ENCODE measurements at places on chromosomes 16 and 17.

GRCh38 chr16:49524216-49524946 lies 150.8 kb downstream of the C16orf78 start:
- no peak for DNase-seq

GRCh38 chr16:57029161-57030160 lies 40.1 kb downstream of the NLRC5 start:
- no peak for DNase-seq

DNA sequence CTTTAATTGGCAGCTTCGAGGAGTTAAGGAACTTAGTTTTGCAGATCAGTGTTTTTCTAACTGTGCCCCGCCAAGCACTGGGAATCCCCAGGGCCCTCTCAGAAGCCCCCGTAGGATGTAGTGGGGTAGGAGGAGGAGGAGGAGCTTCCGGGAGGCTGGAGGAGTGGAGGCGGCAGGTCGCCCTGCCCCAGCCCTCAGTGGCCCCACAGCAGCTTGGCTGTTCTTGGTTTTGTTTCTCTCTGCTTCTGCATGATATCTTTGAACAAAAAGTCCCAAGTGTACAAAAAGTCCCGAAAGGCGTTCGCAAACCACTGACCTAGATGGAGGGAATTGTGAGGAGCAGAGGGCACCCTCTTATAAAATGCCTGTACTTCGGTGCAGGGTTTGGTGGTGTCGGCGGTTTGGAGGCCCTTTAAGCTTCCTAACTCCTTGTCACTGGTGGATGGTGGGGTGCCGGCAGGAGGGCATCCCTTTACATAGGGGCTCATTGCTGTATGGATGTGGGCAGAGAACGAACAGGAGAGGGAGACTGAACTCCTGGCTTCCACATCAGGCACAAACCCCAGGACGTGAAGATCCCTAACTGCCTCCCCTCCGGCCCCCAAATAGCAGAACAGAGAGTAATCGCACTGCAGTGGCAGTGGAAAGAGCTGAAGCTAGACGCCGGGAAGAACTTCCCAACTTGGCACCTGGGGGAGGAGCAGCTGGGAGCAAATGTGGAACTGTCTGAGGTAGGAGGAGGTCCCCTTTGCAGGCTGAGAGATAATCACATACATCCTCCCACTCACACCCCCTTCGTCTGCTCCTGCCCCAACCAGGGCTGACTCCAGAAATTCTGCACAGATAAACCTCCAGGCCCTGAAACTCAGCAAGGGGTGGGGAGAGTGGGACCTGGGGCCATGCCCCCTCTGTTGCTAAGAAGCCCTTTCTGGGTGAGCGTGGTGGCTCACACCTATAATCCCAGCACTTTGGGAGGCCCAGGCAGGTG lies 20.1 kb downstream of the EPOP start:
- no peak for DNase-seq

GRCh38 chr16:7209598-7209997 lies 123.0 kb upstream of the RBFOX1 start:
- DNase-seq: no peak

- no peak for DNase-seq
Measured at GRCh38 chr16:67077871-67078270, 31.9 kb upstream of the PHAF1 start.

DNA sequence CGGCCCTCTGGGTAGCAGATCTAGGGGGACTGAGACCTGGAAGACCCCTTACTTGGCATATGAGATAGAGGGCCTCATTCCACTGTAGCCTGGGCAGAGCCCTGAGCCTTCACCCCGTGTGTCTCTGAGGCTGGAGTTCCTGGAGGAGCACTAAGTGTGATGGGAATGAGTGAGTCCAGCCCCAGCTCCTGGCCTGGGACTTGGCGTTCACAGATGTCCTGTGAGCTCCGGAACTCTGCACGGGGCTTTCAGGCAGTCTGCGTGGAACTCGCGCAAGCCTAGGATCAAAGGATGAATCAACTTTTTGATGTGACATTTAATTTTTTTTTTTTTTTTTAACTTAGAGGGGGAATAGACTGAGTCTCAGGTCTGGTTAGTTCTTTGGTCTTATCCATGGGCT lies 1.8 kb downstream of the NKD1 start:
- no peak for DNase-seq

- no peak for DNase-seq
Measured at GRCh38 chr16:10839279-10839666, 20.7 kb upstream of the TVP23A start.

- no peak for DNase-seq
Measured at GRCh38 chr16:24255456-24256371, at the start of gene CACNG3. Gene CACNG3, plus strand, starts transcription at chr16:24256335. Its CDS starts 420 bp downstream, at chr16:24256755.

- DNase-seq: no peak
Measured at GRCh38 chr17:48247038-48247437, 139.5 kb downstream of the SNX11 start.

- DNase-seq: no peak
Measured at GRCh38 chr16:83835586-83836566, 28.1 kb downstream of the HSBP1 start.

DNA sequence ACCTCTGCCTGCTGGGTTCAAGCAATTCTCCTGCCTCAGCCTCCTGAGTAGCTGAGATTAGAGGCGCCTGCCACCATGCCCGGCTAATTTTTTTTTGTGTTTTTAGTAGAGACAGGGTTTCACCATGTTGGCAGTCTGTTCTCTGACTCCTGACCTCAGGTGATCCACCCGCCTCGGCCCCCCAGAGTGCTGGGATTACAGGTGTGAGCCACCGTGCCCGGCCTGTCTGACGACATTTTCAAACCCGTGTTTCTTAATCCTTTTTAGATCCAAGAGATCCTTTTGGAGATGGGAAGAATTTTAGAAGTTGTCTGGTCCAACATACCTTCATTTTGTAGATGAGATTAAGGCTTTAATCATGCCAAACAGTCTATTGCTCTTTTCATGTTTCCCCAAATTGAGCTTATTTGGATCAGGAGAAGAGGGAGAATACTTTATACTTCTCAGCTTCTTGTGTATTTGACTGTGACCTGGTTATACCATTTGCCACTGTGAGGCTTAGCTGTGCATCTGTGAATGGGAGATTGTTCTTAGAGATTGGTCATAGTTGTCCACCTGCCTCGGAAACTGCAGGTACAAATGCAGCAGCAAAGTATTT lies 25.8 kb downstream of the USP10 start:
- no peak for DNase-seq

DNA sequence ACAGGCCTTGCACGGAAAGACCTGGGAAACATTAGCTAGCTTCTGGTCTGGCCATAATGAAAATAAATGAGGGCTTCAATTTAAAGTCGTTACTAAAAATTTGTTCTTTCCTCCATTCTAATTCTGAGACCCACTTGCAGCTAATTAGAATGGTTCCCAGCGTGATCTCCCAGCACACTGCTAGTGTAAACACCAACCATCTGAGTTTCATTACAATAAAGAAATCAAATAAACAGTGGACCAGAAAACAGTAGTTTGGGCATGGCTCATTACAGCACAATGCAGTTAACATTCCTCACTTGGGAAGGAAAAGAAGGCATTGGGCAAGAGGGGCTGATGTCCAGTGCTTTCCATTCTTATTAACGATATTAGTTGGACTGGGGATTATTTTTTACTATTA lies 410.9 kb upstream of the SOX9 start:
- no peak for DNase-seq

DNA sequence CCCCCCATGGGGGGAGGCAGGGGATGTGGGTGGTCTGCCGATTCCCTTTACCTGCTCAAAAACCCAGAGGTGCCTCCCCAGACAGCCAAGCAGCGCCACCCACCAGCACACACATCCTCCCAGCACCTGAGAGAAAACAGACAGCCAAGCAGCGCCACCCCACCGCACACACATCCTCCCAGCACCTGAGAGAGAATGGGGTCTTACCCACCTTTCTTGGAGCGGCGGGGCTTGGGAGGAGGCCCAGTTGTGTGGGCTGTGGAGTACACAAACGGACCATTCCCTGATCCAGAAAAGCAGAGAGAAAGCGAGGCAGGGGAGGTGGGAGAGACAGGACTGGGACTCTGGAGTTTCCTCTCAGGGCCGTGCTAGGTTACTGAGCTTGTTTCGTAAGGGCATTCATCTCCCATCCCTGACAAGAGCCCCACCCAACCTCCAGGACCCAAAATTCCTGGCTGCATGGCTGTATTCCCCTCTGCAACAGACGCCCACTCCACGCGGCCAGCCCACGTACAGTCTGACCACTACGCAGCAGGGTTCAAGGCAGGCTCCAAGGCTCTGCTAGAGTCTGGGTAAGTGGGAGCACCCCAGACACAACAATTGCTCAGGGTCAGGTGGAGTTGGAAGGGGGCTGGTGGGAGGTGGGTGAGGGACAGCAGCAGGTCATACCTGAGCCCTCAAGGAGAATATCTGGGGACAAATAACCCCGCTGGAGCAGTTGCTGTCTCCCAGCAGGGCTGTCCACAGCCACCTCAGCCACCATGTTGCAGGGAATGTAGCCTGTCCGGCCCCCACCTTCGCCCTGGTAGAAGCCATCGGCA lies 22.3 kb downstream of the TSPOAP1 start:
- DNase-seq: no peak

DNA sequence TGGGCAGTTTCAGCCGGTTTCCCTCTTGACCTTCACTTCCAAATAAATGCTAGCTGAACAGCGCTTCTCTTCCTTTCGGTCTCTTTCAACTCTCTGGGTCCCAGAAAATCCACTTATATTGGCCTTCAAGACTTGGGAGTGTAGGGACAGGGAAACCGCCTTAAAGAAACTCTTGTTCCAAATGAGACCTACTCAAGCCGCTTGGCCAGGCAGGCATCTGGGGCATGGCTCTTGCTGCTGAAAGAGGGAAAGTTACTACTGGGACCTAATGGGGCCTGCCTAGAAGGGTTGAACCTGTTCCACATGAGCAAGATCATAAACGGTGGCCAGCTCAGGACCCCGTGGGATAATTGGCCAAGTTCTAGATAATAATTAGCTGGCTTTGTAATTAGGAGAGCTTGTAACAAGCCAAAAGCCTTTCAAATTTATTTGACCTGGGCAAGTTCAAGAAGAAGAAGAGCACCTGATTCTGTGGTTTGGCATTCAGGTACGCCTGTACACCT lies 13.2 kb downstream of the CDH1 start:
- no peak for DNase-seq

DNA sequence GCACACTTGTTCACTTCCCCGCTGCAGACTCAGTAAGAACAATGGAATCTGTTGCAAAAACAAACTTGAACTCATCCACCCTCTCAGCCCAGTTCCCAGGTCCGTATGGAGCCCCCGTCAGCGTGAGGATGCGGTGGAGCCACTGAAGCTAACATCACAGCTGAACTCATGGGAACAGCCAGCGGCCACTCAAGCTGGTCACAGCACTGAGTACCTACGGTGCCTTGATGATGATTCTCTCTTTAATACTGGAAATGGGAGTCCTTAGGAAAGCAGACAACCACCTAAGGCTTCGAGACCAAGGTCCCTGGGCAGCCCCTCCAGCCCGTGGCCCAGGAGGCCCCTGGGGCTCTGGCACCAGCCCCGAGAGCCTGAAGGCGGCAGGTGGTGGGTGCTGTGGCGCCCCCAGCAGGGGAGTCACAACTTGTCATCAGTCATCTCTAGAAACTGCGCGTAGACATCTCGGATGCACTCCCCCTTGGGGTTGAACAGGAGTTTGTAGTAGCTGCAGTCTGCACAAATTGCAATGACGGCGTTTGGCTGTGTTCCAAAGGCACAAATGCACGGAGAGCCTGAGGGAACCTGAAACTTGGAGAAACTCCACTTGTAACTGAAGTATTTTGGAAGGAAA lies 31.0 kb upstream of the RHOT1 start:
- DNase-seq: peak; percentile 66

- DNase-seq: no peak
Measured at GRCh38 chr17:8372422-8372821, 4.1 kb downstream of the KRABD2 start.

- no peak for DNase-seq
Measured at GRCh38 chr17:80663781-80664206, 119.2 kb downstream of the RPTOR start.

- DNase-seq: no peak
Measured at GRCh38 chr17:63082952-63083351, 116.9 kb downstream of the TANC2 start.

DNA sequence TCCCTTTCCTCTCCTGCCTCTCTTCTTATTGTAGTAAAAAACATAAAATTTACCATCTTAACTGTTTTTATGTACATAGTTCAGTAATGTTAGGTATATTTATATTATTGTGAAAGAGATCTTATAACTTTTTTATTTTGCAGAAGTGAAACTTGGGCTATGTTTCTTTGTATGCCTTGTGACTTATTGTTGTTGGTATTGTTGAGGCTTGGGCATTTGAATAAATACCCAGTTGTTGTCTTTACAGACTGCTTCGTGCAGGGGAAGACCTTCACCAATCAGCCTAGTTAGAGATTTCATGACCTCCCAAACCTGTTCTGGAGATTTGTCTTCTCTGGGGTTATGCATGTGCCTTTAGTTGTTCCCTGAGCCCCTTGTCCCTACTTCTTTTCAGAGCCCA lies 31.9 kb downstream of the REXO5 start:
- DNase-seq: no peak

DNA sequence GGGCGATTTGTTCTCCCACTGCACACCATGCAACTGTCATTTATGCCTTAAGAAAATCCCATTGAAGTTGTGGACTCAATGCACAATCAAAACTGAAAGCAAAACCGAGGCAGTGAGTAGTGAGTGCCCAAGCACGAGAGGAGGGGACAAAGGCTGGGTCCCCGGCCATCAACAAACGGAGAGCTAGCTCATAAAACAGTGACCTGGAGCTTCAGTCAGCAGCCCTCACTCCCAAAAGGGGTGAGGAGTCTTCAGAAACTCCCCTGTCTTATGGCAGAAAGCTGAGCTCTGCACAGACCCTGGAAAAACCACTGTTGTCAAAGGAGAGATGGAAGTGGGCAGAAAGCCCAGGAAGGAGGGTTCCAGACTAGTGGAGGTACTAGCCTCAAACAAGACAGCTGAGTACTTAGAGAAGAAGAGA lies 96.9 kb downstream of the ADCY9 start:
- no peak for DNase-seq

- peak; percentile 48 for DNase-seq
Measured at GRCh38 chr16:30567991-30568638, 3.4 kb downstream of the ZNF688 start.

- no peak for DNase-seq
Measured at GRCh38 chr16:57753448-57754353, 18.1 kb downstream of the KATNB1 start.

- DNase-seq: no peak
Measured at GRCh38 chr17:10384175-10384574, 11.4 kb upstream of the MYH13 start.
